ENCODE measurements at places on chromosomes 2 and 18. TPM values are rescaled to one million over a fixed set of nuclear protein-coding genes. Genes with fewer than 3 reads are reported as not detected.

- H3K36me3 ChIP-seq, result no peaks in the 10 kb centered on the region
- H3K4me1 ChIP-seq, result no peaks in the 10 kb centered on the region
- H3K4me3 ChIP-seq, result no peak overlapping the region
- no peak for DNase-seq
- H3K27me3 ChIP-seq, result no peaks in the 10 kb centered on the region
- no peak overlapping the region for H3K27ac ChIP-seq
Measured at GRCh38 chr2:220473611-220474010, 846.2 kb downstream of the SLC4A3 start.

GRCh38 chr2:36568516-36569246 lies 29.3 kb downstream of the FEZ2 start:
- no peak overlapping the region for H3K27ac ChIP-seq
- no peak for DNase-seq
- H3K4me1 ChIP-seq, result no peaks in the 10 kb centered on the region
- H3K27me3 ChIP-seq, result no peaks in the 10 kb centered on the region

GRCh38 chr18:56035546-56035945 lies 447.6 kb upstream of the TCF4 start:
- DNase-seq, result no peak
- no peaks in the 10 kb centered on the region for H3K27me3 ChIP-seq
- no peaks in the 10 kb centered on the region for H3K4me1 ChIP-seq
- H3K4me3 ChIP-seq, result no peak overlapping the region
- no peaks in the 10 kb centered on the region for H3K36me3 ChIP-seq

DNA sequence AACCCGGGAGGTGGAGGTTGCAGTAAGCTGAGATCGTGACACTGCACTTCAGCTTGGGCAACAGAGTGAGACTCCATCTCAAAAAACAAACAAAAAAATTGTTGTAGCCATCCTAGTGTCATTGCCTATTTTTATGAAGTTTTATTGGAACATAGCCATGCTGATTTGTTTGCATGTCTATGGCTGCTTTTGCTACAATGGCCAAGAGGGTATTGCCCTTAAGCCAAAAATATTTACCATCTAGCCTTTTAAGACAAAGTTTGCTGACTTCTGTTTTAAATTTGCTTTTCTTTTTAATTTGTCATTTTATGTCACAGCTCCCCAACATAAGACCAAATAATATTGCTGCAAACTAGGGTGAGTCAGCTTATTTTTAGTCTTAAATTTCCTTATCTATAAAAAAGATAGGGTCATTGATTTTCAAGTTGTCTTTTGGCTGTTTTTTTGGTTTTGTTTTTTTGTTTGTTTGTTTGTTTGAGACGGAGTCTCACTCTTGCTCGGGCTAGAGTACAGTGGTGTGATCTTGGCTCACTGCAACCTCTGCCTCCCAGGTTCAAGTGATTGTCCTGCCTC lies 70.0 kb upstream of the CABLES1 start:
- H3K36me3 ChIP-seq, result no peaks in the 10 kb centered on the region
- H3K27ac ChIP-seq, result no peak overlapping the region
- H3K27me3 ChIP-seq, result no peaks in the 10 kb centered on the region
- peaks cover 4% of the 10 kb centered on the region for H3K4me1 ChIP-seq
- no peak for DNase-seq
- no peak overlapping the region for H3K4me3 ChIP-seq

DNA sequence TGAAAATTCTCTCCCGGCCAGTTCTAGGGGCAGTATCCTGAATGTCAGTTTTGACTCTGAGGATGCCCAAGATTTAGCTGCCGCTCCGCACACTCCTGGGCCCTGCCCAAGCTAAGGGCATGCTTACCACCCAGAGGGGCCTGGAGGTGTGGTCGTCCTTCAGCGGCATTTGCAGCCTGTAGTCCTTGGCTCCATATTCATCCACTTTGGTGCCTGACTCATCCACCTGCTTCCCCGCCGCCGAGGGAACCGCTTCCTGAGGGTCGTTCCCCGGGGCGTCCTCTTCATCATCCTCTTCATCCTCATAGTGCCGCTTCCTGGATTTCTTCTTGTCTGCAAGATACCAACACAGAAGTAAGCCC lies 577 bp downstream of the ERCC3 start:
- H3K27me3 ChIP-seq, result no peaks in the 10 kb centered on the region
- H3K4me1 ChIP-seq, result peaks cover 5% of the 10 kb centered on the region
- DNase-seq, result no peak
- peaks cover 37% of the 10 kb centered on the region for H3K36me3 ChIP-seq

GRCh38 chr2:73970850-73971471 lies 13.7 kb upstream of the TET3 start:
- H3K27ac ChIP-seq, result no peak overlapping the region
- DNase-seq, result peak; percentile 80
- H3K4me1 ChIP-seq, result peaks cover 3% of the 10 kb centered on the region
- no peak overlapping the region for H3K4me3 ChIP-seq
- no peaks in the 10 kb centered on the region for H3K36me3 ChIP-seq
- no peaks in the 10 kb centered on the region for H3K27me3 ChIP-seq

- no peaks in the 10 kb centered on the region for H3K4me1 ChIP-seq
- no peak overlapping the region for H3K27ac ChIP-seq
- H3K36me3 ChIP-seq, result no peaks in the 10 kb centered on the region
- no peak overlapping the region for H3K4me3 ChIP-seq
- no peaks in the 10 kb centered on the region for H3K27me3 ChIP-seq
Measured at GRCh38 chr2:3037196-3038194, 340.1 kb downstream of the EIPR1 start.

- H3K27me3 ChIP-seq, result no peaks in the 10 kb centered on the region
- no peak for DNase-seq
- no peaks in the 10 kb centered on the region for H3K36me3 ChIP-seq
- H3K4me3 ChIP-seq, result no peak overlapping the region
- H3K4me1 ChIP-seq, result no peaks in the 10 kb centered on the region
Measured at GRCh38 chr2:236157815-236158498, 10.2 kb downstream of the GBX2 start.

DNA sequence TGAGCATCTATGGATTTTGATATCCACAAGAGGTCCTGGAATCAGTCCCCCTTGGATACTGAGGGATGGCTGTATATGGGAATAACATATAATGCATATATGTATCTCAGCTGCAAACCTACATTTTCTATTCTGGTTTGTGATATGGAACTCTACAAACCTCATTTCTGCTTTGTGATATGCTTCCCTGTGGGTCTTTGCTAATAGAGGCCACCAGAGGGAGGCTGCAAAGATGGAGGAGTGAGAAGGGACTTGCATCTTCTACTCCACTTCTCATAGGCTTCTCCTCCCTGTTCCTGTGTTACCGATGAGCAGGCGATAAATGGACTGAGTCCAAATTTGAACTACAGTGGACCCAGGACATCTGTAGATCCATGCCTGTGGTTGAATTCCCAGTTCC lies 37.8 kb downstream of the ARID5A start:
- no peak overlapping the region for H3K27ac ChIP-seq

DNA sequence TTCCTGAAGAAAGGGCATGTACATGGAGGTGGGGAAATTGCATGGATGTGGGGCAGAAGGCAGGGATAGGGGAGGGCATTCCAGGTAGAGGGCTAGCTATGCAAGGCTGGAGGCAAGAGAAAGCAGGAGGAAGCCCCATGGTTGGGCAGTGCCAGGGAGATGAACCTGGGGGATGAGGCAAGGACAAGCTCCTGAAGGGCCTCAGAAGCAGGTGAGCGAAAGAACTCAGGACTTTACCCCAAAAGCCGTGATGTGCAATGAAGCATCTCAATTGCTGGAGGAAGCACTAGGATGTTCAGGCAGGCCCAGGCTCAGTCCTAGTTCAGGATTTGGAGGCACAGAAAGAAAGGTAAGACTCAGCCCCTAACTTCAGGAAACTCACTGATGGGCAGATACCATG lies 117.0 kb upstream of the EPAS1 start:
- DNase-seq, result no peak
- H3K4me3 ChIP-seq, result no peak overlapping the region
- H3K27ac ChIP-seq, result no peak overlapping the region

DNA sequence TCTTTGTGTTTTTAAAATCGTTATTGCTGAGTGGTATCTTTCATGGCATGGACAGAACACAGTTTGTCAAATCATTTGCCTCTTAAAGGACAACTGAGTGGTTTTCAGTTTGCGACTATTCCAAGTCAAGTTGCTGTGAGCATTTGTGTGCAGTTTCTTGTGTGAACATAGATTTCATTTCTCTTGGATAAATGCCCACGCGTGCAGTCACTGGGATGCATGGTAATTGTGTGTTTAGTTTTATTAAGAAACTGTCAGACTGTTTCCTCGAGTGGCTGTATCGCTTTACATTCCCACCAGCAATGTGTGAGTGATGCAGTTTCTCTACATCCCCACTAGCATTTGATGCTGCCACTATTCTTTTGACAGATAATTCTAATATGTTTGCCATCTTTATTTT lies 154.0 kb upstream of the ARL4C start:
- H3K4me1 ChIP-seq, result no peaks in the 10 kb centered on the region
- H3K4me3 ChIP-seq, result no peak overlapping the region
- no peak overlapping the region for H3K27ac ChIP-seq
- DNase-seq, result no peak
- no peaks in the 10 kb centered on the region for H3K27me3 ChIP-seq

- H3K36me3 ChIP-seq, result peaks cover 2% of the 10 kb centered on the region
- no peaks in the 10 kb centered on the region for H3K27me3 ChIP-seq
- no peak for DNase-seq
- H3K27ac ChIP-seq, result no peak overlapping the region
- H3K4me3 ChIP-seq, result no peak overlapping the region
Measured at GRCh38 chr2:112118148-112118547, 20.0 kb upstream of the FBLN7 start.

GRCh38 chr2:136005462-136006196 lies 20.2 kb upstream of the DARS1 start:
- no peaks in the 10 kb centered on the region for H3K36me3 ChIP-seq
- no peaks in the 10 kb centered on the region for H3K4me1 ChIP-seq
- DNase-seq, result no peak
- H3K27ac ChIP-seq, result no peak overlapping the region
- no peaks in the 10 kb centered on the region for H3K27me3 ChIP-seq

DNA sequence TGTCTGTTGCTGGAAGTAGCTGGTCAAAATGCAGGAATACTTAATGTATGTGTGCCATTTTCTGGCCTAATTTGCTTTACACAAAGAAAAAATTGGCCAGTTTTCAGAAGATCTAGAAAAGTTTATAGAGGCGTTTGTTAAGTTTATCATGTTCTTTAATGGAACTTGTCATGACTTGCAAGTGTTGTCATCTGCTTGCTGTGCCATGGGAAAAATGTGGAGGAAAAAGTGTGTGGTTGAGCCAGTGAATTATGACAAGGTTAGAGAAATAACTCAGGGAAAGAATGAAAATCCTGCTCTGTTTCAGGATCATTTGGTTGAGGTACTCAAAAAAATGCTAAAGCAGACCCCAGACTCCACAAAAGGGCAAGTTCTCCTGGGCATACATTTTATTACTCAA lies 301.6 kb upstream of the CDH2 start:
- H3K27me3 ChIP-seq, result no peaks in the 10 kb centered on the region
- H3K4me1 ChIP-seq, result no peaks in the 10 kb centered on the region
- DNase-seq, result no peak
- no peak overlapping the region for H3K4me3 ChIP-seq
- H3K27ac ChIP-seq, result no peak overlapping the region
- no peaks in the 10 kb centered on the region for H3K36me3 ChIP-seq

DNA sequence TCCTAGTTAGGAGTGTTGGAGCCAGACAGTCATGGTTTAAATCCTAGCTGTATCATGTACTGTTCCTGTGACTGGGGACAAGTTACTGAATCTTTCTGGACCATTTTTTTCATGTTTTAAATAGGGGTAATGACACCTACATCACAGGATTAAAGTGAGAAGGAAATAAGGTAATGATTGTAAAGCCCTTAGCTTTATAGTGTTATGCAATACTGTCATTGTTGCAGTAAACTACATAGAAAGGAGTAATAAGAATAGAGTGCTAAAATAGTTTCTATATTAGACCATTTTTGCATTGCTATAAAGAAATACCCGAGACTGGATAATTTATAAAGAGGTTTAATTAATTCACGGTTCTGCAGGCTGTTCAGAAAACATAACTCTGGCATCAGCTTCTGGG lies 14.5 kb downstream of the AGPS start:
- H3K27me3 ChIP-seq, result no peaks in the 10 kb centered on the region
- no peak overlapping the region for H3K27ac ChIP-seq
- H3K36me3 ChIP-seq, result no peaks in the 10 kb centered on the region
- peaks cover 12% of the 10 kb centered on the region for H3K4me1 ChIP-seq
- no peak overlapping the region for H3K4me3 ChIP-seq
- DNase-seq, result no peak

The DTNA gene
- total RNA-seq, result 1.6 TPM

The CYP27A1 gene
- 112 TPM for total RNA-seq

The RAX gene
- total RNA-seq, result not detected

The VWA3B gene
- total RNA-seq, result not detected

The TCF7L1 gene
- total RNA-seq, result 1.6 TPM

The NYAP2 gene
- total RNA-seq, result not detected

The SCN9A gene
- 9.1 TPM for total RNA-seq

The AMER3 gene
- total RNA-seq, result not detected

The SCTR gene
- 0.28 TPM for total RNA-seq
